ENCODE measurements at places on chromosomes 2 and 18. TPM values are rescaled to one million over a fixed set of nuclear protein-coding genes. Genes with fewer than 3 reads are reported as not detected.
A peak's percentile ranks its signal among the peaks of the same experiment; 100 is the strongest.

DNA sequence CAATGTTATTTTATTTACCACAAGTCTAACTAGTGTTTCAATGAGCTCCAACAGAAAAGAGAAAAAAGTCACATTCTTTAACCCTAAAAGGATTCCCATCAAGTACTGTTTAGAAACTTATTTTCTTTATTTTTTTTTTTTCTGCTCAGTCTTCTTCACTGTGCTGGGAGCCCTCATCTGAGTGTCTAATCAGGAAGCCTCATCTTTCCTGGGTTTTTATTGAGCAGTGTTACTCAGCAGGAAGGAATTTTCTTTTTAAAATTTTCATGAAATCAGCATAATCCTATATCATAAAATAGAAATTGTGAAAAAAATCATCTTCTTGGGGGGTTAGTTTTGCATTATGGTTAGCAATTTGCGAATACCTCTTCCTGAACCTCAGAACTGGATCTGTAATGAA, 453.8 kb downstream of the CDH2 start:
- H3K27ac ChIP-seq: peak overlapping the region; percentile 5
- peaks cover 33% of the 10 kb centered on the region for H3K4me1 ChIP-seq
- H3K27me3 ChIP-seq: no peaks in the 10 kb centered on the region
- H3K4me3 ChIP-seq: no peak overlapping the region

- H3K4me3 ChIP-seq: no peak overlapping the region
- H3K36me3 ChIP-seq: no peaks in the 10 kb centered on the region
- peaks cover 8% of the 10 kb centered on the region for H3K4me1 ChIP-seq
- DNase-seq: no peak
- no peak overlapping the region for H3K27ac ChIP-seq
- no peaks in the 10 kb centered on the region for H3K27me3 ChIP-seq
Observed at GRCh38 chr2:37560241-37560848, 111.1 kb downstream of the CDC42EP3 start.

DNA sequence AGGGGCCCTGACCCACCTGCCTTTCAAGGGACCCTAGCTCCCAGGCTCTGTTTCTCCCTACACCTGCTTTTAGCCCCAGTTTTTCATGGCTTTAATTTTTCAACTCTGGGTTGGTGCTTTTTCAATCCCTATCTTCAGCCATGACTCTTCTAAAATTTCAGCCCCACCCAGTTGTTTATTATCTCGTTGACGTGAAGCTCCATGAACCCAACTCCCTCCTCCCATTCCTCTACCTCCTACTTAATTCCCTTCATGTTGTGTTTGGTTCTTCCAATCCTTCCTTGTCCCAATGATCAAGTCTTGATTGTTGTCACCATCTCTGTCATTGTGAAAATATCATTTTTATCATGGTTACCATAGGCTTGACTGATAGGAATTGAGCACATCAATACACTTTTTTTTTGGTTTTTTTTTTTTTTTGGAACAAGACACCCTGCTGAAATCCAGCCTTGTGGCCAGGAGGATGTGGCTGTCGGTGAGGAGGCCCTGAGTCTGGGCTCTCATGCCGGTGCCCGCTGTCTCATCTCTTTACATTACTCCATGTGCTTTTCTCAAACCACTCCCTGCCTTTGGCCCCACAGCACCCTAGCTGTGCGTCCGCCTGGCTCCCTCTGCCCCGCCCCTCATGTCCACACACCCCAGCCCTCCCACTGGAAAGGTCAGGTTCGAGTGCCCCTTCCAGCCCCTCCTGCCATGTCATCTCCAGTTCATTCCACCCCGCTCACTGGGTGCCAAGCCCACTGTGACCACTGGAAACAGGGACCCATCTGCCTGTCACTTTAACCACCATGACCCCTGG, 39.3 kb downstream of the NAPG start:
- no peak for DNase-seq
- H3K4me3 ChIP-seq: no peak overlapping the region
- peaks cover 4% of the 10 kb centered on the region for H3K4me1 ChIP-seq
- H3K36me3 ChIP-seq: peaks cover 3% of the 10 kb centered on the region
- no peak overlapping the region for H3K27ac ChIP-seq
- H3K27me3 ChIP-seq: no peaks in the 10 kb centered on the region

DNA sequence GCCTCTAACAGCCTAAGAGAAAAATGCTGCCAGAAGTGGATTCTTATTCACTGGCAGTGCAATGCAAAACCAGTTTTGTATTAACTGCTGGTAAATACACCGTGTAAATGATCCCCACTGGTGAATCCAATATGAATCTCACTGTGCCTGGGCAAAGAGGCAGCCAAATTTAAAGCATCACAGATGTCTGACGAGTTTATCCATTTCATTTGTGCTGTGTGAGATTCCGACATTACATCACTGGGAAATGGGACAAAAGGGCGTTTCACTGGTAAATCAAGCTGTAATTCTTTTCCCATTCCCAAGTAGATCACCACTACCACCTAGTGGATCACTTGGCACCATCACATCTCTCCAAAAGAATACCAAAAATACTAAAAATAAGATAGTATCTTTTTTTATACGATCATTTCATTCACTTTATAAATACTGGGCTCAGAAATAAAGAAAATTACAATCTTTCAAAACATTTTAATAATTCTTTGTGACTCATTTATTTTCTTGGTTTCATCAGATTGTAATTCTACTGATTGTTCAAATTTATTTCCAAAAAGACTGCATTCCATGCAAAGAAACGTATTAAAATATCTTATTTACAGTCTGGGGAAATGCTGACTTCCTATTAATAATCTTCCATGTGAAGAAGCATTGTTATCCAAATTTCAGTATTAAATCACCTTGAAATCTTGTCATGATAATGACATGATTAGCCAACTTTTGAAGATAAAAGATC, 125.6 kb downstream of the GRB14 start:
- H3K4me1 ChIP-seq: peaks cover 8% of the 10 kb centered on the region
- DNase-seq: no peak
- no peak overlapping the region for H3K4me3 ChIP-seq
- no peaks in the 10 kb centered on the region for H3K27me3 ChIP-seq

- DNase-seq: no peak
- no peaks in the 10 kb centered on the region for H3K36me3 ChIP-seq
- H3K27me3 ChIP-seq: no peaks in the 10 kb centered on the region
- H3K27ac ChIP-seq: no peak overlapping the region
- H3K4me3 ChIP-seq: no peak overlapping the region
- no peaks in the 10 kb centered on the region for H3K4me1 ChIP-seq
Observed at GRCh38 chr2:102506743-102507142, 33.7 kb downstream of the SLC9A4 start.

DNA sequence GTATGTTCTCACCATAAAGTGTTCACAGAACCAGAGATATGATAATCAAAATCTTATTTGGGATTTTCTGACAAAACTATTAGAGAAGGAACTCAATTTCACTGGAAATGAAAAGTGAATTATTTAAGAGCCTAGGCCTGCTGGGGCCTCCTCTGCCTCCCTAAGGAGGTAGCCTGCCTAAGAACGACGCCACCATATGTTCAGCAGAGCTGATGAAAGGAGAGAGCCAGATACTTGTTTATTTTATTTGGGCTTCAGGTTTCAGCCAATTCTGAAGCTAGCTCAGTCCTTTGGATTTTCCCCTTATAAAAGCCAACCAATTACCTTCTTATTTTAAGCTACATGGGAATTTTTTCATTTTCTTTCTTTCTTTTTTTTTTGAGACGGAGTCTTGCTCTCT, 433.1 kb upstream of the MAP2 start:
- no peak overlapping the region for H3K27ac ChIP-seq
- H3K4me1 ChIP-seq: peaks cover 17% of the 10 kb centered on the region
- no peak for DNase-seq
- H3K27me3 ChIP-seq: no peaks in the 10 kb centered on the region
- peaks cover 5% of the 10 kb centered on the region for H3K36me3 ChIP-seq

GRCh38 chr2:70902067-70902442, 33.6 kb upstream of the ATP6V1B1 start:
- no peaks in the 10 kb centered on the region for H3K36me3 ChIP-seq
- H3K4me1 ChIP-seq: peaks cover 58% of the 10 kb centered on the region
- no peak for DNase-seq
- H3K27ac ChIP-seq: no peak overlapping the region
- H3K4me3 ChIP-seq: peak overlapping the region; percentile 81

- H3K27ac ChIP-seq: no peak overlapping the region
- no peak overlapping the region for H3K4me3 ChIP-seq
- H3K27me3 ChIP-seq: no peaks in the 10 kb centered on the region
- DNase-seq: no peak
- no peaks in the 10 kb centered on the region for H3K36me3 ChIP-seq
- H3K4me1 ChIP-seq: peaks cover 25% of the 10 kb centered on the region
Observed at GRCh38 chr2:108629417-108629816, 89.9 kb upstream of the RANBP2 start.

GRCh38 chr2:73111073-73112025, 1.4 kb downstream of the RAB11FIP5 start:
- peaks cover 26% of the 10 kb centered on the region for H3K4me1 ChIP-seq
- peaks cover 3% of the 10 kb centered on the region for H3K36me3 ChIP-seq
- H3K27ac ChIP-seq: peak overlapping the region; percentile 57
- H3K4me3 ChIP-seq: peak overlapping the region; percentile 83
- peak; percentile 61 for DNase-seq

DNA sequence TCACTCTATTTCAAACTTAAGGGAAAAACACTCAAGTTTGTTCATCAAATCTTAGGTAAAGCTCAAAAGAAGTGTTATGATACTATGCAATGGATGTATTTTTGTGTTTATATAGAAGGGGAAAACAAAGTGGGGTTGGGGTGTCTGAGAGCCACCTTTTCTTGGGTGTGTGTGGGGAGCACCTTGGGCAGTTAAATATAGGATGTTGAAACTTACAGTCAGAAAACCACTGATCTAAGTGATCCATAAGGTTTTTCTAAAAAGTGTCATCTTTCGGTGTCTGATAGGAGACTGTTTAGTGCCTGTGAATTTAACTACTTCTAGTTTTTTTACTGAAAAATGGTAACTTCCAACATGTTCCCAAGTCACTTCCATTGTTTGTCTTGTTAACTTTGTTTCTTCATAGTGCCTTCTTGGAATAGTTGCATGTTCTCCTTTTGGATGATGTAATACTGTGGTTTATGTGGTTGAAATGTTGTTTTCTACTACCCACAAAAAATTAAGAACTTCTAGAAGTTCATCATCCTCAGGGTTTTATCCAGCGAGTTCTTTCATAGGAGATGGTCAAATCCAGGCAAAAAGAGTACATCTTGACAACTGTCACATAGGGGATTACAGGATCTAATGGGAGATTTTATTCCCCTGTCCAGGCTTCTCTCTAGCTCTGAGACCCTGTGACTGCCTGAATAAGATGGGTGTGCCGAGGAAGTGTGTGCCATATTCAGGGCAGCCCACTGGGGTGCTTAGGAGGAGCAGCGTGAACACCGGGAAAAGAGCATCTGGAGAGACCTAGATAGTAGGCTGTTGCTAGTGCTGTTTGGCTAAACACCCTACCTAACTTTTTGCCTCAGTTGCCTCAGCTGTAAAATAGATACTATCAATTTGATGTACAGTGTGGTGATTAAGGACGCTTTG, 46.2 kb downstream of the CAB39 start:
- peaks cover 4% of the 10 kb centered on the region for H3K36me3 ChIP-seq
- no peak overlapping the region for H3K4me3 ChIP-seq
- H3K27me3 ChIP-seq: peaks cover 2% of the 10 kb centered on the region

GRCh38 chr2:199988151-199988550, 32.8 kb downstream of the MAIP1 start:
- no peak overlapping the region for H3K27ac ChIP-seq
- no peaks in the 10 kb centered on the region for H3K36me3 ChIP-seq
- no peak for DNase-seq

- DNase-seq: peak; percentile 46
- no peak overlapping the region for H3K27ac ChIP-seq
- peaks cover 43% of the 10 kb centered on the region for H3K4me1 ChIP-seq
- H3K4me3 ChIP-seq: no peak overlapping the region
- H3K27me3 ChIP-seq: peaks cover 9% of the 10 kb centered on the region
- peaks cover 12% of the 10 kb centered on the region for H3K36me3 ChIP-seq
Observed at GRCh38 chr2:101518578-101519492, 43.9 kb upstream of the RFX8 start.

- H3K27ac ChIP-seq: no peak overlapping the region
- no peak overlapping the region for H3K4me3 ChIP-seq
- H3K4me1 ChIP-seq: peaks cover 13% of the 10 kb centered on the region
- H3K27me3 ChIP-seq: no peaks in the 10 kb centered on the region
- no peak for DNase-seq
- H3K36me3 ChIP-seq: no peaks in the 10 kb centered on the region
Observed at GRCh38 chr2:72983500-72984161, 66.3 kb downstream of the EMX1 start.

GRCh38 chr2:215664847-215665525, 229.1 kb upstream of the FN1 start:
- no peak overlapping the region for H3K27ac ChIP-seq
- no peaks in the 10 kb centered on the region for H3K36me3 ChIP-seq
- H3K4me1 ChIP-seq: no peaks in the 10 kb centered on the region
- H3K27me3 ChIP-seq: no peaks in the 10 kb centered on the region

GRCh38 chr2:8028981-8029380, 652.9 kb upstream of the ID2 start:
- no peaks in the 10 kb centered on the region for H3K36me3 ChIP-seq
- peaks cover 5% of the 10 kb centered on the region for H3K4me1 ChIP-seq
- no peak for DNase-seq
- no peak overlapping the region for H3K4me3 ChIP-seq

GRCh38 chr2:78677774-78678173, 347.7 kb upstream of the REG3G start:
- no peak overlapping the region for H3K27ac ChIP-seq
- H3K27me3 ChIP-seq: 0 out of 2 replicates have a peak, but pooled peaks cover 1% of the 10 kb centered on the region
- DNase-seq: no peak
- H3K4me3 ChIP-seq: no peak overlapping the region
- H3K36me3 ChIP-seq: no peaks in the 10 kb centered on the region
- H3K4me1 ChIP-seq: peaks cover 21% of the 10 kb centered on the region

DNA sequence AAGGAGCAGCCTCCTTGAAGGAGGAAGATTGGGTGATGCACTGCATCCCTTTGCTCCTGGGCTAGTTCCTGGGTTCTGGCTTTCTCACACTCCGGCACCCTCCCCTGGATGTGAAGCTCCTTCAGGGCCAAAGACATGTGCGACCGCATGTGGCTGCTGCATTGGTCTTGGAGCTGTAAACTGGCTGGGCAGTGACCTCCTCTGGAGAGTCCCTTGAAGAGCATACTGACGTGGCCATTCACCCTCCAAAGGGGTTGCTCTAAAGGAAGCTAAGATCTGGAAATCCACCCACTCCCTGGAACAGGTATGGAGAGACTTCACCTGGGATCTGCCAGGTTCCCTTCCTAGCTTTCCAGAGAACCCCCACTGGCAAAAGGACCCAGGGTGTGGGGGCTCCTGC, 62.1 kb downstream of the TMEM17 start:
- no peak overlapping the region for H3K27ac ChIP-seq
- H3K27me3 ChIP-seq: no peaks in the 10 kb centered on the region
- no peaks in the 10 kb centered on the region for H3K36me3 ChIP-seq

DNA sequence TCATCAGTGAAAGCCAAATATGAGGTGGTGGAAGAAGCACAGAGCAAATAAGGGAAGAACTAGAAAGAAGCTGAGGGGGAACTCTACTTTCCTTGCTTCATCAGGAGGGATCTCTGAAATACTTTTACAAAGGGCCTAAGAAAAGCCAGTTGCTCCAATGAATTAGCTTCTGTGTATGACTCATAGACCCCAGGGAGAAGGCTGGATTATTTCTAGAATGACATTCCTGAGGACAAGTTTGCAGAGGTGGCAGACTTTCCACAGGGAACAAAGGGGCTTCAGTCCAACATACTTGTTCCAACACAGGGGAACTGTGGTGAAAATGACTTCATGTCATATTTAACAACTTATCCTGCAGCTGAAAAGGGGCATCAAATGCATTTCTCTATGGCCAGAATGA, 29.0 kb downstream of the DOK1 start:
- no peak for DNase-seq
- H3K27me3 ChIP-seq: peaks cover 5% of the 10 kb centered on the region
- peaks cover 11% of the 10 kb centered on the region for H3K4me1 ChIP-seq
- H3K27ac ChIP-seq: no peak overlapping the region
- H3K36me3 ChIP-seq: no peaks in the 10 kb centered on the region
- H3K4me3 ChIP-seq: no peak overlapping the region

ARHGAP15 gene
- 0.28 TPM for total RNA-seq

TMEM247 gene
- total RNA-seq: not detected

KIAA2012 gene
- not detected for total RNA-seq

IL18RAP gene
- total RNA-seq: not detected

ACMSD gene
- not detected for total RNA-seq

PSMA8 gene
- not detected for total RNA-seq

Measured in WTC11 (cell line).